ENCODE measurements at places on chromosomes 5 and 9.

DNA sequence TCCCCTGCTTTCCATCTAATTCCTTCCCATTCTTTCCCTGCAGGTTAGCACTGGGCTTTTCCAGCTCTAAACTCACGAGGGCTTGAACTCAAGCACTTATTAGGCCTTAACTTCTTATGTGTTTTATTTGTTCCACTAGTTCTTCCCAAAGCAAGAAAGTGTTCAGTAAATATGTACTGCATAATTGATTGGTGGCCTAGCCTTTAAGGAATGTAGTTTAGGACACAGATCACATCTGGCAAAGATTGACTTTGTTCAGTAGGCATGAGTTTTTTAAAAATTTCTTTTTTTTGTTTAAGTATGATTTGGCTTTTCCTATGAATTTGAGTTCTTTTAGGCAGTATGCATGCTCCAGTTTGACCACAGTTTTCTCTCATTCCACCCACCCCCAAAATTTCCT is 285.2 kb downstream of the NPR3 start:
- no peak for DNase-seq

DNA sequence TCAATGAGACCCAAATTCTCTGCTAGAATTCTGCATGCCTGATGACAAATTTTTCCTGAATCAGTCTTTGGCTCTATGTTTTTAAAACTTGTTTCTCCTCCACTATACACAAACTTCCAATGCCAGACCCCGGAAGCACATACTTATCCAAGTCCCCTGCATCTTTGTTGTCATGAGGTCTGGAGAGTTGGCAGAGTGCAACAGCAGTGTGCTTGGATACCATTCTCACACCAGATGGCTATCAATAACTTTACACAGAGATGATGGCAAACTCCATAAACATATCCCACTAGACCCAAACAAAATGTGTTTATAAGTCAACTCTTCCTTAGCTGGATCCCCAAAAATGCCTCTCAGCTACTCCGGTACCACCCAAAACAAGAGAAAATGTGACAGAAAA is 337.7 kb upstream of the TRPC7 start:
- DNase-seq = no peak

DNA sequence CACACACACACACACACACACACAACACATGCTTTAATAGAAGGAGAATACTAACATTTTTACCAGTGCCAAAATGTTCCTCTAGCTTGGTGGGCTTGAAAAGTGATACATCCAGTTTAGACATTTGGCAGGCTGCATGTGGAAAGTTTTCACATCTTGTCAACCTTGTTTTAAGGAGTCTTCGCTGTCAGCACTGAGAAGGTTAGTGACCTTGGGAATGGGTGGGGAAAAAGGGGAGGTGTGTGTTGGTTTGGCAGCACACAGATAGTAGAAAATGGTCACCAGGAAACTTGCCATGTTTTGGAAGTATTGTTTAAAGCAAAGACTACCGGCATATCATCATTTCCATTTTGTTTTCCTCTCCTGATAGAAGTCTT is 346.5 kb upstream of the ADAMTSL1 start:
- DNase-seq = no peak

- no peak for DNase-seq
These were observed 1.3 kb downstream of the EIF4EBP3 start for GRCh38 chr5:140548791-140549190.

DNA sequence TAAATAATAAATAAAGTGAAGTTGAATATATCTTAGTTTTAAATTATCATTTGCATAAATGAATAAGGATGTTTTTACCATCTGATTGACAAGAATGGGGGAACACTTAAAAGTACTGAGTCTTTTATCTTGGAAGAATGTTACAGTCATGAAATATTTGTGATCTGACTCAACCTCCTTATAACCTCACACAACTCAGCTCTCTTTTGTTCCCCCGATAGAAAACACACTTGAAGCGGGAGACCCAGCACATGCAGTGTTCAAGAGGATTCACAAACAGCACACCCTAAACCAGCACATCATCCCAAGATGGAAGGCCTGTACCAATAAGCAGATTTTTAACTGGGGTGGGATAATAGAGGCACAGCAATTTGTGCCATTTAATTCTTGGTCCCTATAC is 15.5 kb downstream of the BAAT start:
- DNase-seq = no peak

DNA sequence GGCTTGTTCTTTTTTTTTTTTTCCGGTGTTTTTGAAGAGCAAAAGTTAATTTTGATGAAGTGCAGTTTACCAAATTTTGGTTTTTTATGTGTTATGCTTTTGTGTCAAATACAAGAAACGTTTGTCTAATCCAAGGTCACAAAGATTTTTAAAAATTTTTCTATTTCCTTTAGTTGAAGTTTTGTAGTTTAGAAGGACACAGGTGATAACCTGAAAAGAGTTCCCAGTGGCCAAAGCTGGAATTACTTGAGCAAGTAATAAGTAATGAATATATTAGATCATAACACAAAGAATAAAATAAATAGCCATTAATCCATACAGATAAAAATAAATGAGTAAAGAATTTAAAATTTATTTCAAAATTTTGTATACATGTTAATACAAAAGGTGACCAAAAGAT is 71.5 kb downstream of the FCHO2 start:
- no peak for DNase-seq

GRCh38 chr5:9932770-9933169 is 302.6 kb upstream of the TAS2R1 start:
- DNase-seq = no peak

DNA sequence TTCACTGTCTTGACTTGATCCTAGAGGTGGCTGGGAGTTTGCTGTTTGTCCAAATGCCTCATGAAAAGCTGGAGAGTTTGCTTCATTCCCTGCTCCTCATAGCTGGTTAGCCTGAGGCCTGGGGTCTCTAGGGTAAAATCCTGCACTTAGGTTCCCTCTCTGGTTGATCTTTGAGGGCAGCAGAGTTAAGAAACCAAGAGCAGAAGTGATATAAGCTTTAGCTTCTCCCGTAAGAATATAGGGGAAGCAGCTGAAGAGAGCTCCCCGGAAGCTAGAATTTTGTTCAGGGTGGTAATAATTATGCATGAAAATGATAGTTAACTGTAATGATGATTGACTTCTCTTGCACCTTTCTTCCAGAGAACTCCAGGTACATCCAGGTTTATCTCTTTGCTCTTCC is 1.4 kb downstream of the FAM53C start:
- no peak for DNase-seq

DNA sequence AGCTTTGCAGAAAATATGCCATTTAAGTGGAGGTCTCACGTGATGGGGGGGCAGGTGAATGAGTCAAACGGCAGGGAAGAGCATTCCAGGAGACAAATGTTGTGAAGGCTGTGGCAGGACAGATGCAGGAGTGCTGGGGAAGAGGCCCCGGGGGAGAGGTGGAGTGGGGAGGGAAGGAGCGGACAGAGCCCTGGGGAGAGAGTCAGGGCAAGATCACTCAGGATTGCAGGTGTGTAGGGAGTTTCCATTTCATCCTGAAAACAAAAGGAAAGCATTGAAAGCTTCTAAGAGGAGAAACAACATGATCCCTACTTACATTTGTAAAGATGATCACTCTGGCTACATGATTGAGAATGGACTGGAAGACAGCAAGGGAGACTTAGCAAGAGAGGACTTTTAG is 323.3 kb downstream of the ASTN2 start:
- no peak for DNase-seq

DNA sequence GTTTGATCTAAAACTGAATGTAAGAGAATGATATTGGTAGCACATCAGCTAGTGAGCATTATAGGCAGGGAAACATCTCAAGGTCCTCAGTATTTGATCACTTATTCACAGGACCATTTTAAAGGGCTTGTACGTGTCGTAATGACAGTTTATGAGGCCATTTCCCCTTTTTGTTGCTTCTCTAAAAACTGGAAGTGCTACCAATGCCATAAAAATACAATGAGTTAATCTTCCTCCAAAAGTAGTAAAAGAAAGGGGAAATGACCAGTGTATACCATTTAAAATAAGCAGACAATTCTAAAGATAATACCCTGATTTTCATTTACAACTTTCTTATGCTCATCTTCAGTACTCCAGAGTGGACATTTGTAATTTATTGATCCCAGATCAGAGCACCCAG is 285.8 kb upstream of the PCSK5 start:
- DNase-seq = no peak

DNA sequence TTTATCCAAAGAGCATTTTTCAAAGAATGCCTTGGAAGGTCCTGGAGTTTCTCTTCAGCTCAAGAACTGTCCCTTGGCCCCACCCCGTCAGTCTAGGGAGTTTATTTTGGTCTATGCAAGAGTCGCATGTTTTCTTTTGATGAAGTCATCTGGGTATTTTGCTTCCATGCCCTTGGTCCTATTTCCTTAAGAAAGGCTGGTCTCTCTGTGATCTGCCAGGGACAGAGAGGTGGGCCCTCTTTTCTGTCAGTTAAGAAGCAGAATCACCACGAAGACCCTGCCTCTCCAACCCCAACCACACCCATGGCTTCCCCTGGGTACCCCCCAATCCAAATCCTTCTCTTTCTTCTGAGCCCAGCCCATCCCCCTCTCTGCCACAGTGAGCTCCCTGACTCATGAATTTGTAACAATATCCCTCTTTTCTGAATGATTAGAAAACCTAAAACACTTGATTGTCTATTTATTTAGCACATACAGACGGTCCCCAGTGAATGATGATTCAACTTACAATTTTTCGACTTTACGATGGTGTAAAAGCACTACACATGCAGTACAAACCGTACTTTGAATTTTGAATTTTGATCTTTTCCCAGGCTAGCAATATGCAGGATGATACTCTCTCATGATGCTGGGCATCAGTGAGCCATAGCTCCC is 163.5 kb upstream of the ADRA1B start:
- peak; percentile 26 for DNase-seq

DNA sequence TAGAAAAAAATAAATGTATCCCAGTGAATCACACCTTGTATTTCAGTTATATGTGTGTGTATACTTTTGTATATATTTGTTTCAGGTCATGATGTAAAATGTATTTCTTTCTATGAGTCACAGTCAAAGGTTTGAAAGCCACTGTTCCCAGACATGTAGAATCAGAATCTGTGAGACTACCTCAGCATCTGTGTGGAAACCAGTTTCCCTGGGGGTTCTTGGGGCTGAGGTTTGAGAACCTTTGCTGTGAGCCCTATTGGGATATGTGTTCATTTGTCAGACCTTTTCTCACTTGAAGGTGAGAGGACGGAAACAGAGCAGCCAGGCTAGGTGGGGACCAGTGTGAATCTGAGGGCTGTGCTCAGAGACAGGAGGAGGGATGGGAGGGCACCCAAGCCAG is 78.7 kb upstream of the SAP30L start:
- no peak for DNase-seq

- no peak for DNase-seq
These were observed 16.4 kb upstream of the RNF180 start for GRCh38 chr5:64149268-64149667.

- no peak for DNase-seq
These were observed 194.2 kb downstream of the TENT4A start for GRCh38 chr5:6907320-6907918.

- no peak for DNase-seq
These were observed 14.3 kb upstream of the PSMB7 start for GRCh38 chr9:124429530-124429867.

DNA sequence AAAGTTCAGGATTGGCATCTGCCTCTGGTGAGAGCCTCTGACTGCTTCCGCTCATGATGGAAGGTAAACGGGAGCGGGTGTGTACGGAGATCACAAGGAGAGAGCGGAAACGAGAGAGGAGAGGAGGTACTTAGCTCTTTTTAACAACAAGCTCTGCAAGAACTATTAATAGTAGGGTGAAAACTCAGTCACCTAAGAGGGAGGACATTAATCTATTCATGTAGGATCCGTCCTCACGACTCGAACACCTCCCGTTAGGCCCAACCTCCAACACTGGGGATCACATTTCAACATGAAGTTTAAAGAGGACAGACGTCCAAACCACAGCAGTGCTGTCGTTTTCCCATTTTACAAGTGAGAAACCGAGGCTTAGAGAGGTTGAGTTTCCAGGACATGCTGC is 173.7 kb downstream of the SLC28A3 start:
- no peak for DNase-seq

- no peak for DNase-seq
These were observed 86.1 kb downstream of the ZNF354C start for GRCh38 chr5:179146277-179146676.

GRCh38 chr5:133348406-133348805 is 263.9 kb downstream of the FSTL4 start:
- no peak for DNase-seq

GRCh38 chr5:149397530-149397929 is 18.4 kb upstream of the IL17B start:
- peak; percentile 71 for DNase-seq

DNA sequence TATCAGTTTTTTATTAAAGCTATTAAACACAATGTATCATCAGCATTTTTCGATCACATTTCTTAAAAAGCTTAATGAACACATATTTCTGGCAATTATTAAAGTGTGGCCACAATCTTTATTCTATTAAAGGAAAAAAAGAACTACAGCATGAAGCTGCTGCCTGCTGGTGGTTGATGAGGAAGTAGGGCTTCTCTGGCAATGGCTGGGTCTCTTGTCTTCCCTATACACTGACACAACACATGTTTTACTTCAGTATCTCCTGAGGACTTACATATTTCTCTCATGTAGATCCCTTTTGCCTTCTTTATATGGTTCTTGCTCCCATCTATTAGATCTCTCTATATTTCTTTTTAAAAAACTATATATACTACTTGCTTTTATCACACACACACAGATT is 590.7 kb downstream of the RAB3C start:
- no peak for DNase-seq

DNA sequence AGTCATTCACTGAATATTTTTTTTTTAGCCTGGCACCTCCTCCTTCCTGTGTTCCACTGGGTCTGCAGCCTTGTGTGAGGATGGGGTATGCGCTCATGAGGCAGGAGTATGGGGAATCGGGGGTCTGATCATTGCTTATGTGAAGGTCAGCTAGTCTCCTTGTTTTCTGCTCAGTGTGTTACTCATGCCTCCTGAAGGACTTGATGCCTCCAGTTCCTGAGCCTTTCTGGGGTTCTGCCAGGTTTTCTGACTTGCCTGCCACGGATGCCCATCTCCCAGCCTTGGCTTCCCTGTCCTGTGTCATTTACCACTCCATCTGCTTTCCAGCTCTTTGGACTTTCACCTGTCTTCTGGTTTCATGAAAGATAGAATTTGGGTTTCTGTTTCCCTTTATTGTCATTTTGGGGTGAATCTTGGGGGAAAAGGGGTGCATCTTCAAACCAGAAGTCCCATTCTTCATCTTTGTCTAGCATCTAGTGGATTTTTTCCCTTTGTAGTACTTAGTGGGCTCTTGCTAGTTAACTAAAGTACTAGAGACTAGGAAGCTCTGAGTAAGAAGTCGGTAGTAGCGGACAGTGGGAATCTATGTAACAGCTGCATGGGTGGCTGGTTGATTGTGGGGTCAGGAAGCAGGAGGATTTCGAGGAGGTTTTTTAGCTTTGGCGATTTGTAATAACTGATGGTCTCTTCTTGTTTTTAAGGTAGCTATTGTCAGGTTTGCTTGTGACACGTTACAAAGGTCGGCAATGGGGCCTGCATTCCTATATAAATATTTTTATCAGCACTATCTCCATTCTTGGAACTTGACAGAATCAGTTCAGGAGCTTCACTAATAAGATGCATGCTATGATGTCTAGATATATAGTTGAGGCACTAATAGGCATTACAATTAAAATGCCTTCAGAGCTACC is 8.2 kb downstream of the OTULIN start:
- no peak for DNase-seq

GRCh38 chr5:127876384-127876783 is 173.2 kb downstream of the CCDC192 start:
- DNase-seq = no peak

- DNase-seq = no peak
These were observed 222.9 kb downstream of the KIAA0825 start for GRCh38 chr5:94395468-94395867.

GRCh38 chr5:6188344-6188743 is 190.0 kb downstream of the MED10 start:
- no peak for DNase-seq

All from smooth muscle cell of the brain vasculature (primary cell).